ENCODE measurements at places on chromosomes 1 and 21.
A peak's percentile ranks its signal among the peaks of the same experiment; 100 is the strongest.

GRCh38 chr1:175887981-175888428 lies 144.6 kb upstream of the TNR start:
- DNase-seq: peak; percentile 36

DNA sequence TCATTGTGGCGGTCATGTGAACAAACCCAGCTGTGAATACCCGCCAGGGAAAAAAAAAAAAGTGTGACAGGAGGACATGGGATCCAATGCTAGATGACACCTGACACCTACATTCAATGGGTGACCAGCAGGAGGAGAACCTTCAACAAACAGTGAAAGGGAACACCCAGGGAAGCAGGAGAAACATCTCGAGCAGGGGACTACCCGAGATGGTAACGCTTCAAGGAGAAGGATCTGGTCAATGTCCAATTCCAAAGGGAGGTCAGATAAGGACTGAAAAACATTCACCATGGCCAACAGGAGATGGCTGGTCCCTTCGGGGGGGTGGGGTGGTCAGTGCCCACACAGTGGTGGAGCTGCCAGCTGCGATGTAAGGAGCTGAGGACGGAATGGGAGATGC lies 46.3 kb downstream of the PTPN14 start:
- DNase-seq: no peak

GRCh38 chr21:37983336-37984095 lies 67.3 kb upstream of the KCNJ6 start:
- DNase-seq: no peak

- no peak for DNase-seq
Measured at GRCh38 chr1:152737997-152738396, 19.8 kb upstream of the KPRP start.

GRCh38 chr1:29583727-29584126 lies 347.4 kb downstream of the PTPRU start:
- DNase-seq: no peak

GRCh38 chr1:234214129-234214910 lies 158.9 kb upstream of the COA6 start:
- peak; percentile 50 for DNase-seq

DNA sequence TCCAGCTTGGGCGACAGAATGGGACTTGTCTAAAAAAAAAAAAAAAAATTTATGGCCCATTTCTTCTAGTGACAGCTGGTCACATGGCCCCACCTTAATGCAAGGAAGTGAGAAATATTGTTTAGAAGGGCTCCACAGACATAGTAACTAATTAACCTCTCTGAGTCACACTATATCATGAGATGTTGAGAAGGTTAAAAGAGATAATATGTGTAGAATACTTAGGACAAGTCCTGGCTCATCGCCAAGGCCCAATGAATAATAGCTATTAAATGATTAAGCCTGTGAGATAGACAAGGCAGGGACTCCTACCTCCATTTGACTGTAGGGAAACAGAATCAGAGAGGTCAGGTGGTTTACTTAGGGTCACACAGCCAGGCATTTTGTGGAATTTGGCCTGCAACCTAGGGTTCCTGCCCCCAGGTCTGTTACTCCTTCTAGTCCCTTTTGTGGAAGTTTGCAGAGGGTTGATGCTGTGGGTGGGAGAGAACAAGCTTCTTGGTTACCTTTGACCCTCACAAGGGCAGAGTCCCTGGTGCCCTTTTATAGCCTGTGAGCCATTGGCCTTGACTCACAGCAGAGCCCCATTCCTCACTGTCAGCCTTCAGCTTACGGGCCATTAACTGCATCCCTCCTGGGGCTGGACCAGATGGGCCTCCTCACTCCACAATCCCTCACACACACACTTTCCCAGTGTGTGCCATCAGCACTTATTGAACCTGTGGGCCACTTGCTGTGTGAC lies 48.5 kb downstream of the OPRD1 start:
- no peak for DNase-seq

- DNase-seq: no peak
Measured at GRCh38 chr1:207605444-207606361, 39.2 kb upstream of the CR1L start.

GRCh38 chr1:150151291-150152181 lies 1.8 kb downstream of the PLEKHO1 start:
- peak; percentile 62 for DNase-seq

DNA sequence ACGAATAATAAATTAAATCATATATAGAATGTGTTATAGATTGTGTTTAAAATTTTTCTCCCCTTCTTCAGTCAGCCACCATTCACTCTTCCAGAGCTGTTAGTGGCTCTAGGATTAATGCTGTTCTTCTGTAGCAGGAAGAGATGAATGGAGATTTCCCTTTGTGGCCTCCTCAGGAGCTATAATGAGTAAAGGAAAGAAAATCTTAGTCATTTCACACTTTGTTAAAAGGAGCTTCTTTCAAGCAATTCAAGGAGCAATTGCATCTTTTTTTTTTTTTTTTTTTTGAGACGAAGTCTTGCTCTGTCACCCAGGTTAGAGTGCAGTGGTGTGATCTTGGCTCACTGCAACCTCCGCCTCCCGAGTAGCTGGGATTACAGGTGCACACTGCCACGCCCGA lies 23.7 kb upstream of the TMCO2 start:
- no peak for DNase-seq

Data from activated naive CD8-positive, alpha-beta T cell treated with anti-CD3 and anti-CD28 coated beads, Interleukin-2, amount 50 U/mL, for 24 hours (primary cell).